ENCODE measurements at places on chromosomes 12 and 14.

DNA sequence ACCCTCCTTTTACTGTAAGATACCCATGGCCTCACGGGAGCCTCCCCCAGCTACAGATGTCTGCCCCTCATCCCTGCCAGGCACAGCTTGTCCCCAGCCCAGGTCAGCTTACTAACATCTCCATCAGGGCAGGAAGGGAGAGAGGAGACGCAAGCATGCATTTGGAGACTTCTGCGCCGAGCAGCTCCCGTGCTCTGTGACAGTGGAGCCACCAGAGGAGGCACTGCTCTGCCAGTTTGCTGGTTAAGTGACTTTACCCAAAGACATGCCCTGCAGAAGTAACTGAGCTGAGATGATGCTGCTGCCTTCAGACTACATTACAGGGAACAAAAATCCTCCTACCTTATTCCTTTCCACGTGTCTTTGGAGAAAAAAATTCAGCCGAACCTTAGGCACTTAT, 133.4 kb downstream of the ESRRB start:
- no peak for DNase-seq

DNA sequence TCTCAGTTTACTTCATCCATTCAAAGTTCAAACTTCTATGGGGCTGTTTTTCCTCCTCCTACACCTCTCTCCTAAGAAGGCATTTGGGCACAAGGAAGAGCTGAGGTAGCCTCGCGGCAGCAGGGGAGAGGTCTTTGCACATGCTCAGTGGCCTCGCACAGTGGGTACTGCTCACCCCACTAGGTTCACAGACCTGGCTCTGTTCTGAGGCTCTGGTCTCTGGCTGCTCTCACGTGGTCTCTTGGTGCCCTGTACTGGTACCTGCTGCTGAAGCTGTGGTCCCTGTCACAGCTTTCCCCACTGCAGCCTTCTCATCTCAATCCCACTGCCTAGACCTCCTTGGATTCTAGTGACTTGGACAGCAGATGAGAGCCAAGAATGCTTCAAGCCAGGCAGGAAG, 134.7 kb upstream of the CRY1 start:
- no peak for DNase-seq

- DNase-seq = no peak
Measured at GRCh38 chr14:91770185-91770584, 38.3 kb upstream of the CATSPERB start.

DNA sequence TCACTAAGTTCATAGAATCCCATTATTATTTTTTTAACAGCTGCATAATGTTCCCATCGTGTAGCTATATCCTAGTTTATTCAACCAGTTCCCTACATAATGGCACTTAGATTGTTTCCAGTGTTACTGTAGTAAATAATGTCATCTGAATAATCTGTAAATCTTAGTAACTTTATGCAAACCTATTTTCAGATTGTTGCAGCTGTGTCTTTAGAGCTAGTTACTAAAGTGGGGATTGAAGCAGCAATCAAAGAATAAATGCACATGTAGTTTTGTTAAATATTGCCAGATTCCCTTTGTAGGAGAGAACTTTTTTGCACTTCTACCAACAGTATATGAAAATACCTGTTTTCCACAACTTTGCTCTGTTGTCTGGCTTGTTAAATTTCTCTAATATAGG, 13.1 kb downstream of the ARID2 start:
- no peak for DNase-seq

- no peak for DNase-seq
Measured at GRCh38 chr12:131371401-131372170, 339.3 kb upstream of the SFSWAP start.

DNA sequence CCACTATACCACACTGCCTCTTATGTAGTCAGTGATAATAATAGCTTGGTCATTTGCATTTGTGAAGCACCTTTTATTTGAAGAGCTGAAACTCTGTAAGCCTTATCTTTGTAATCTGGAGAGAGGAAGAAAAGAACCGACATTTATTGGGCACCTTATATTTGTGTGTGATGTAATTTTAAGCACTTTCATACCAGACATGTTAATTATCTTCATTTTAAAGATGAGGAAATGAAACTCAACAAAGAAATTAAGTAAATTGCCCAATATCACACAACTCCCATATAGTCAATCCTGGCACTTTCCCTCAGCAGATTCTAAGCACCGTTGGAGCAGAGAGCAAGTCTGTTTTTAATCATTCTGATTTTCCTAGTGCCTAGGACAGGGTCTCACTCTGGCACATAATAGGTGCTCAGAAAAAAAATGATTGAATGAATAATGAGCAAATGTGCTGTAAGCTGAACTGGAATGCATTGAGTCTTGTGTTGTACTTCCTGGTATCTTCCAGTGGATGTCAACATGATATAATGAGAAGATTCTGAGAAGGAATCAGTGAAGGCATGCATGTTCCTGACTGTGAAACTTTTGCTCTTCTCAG, 418.9 kb downstream of the ZFP36L1 start:
- no peak for DNase-seq

- no peak for DNase-seq
Measured at GRCh38 chr14:94093418-94093817, 12.3 kb downstream of the IFI27L1 start.

- DNase-seq = peak; percentile 57
Measured at GRCh38 chr12:105279460-105280056, 43.6 kb upstream of the APPL2 start.

DNA sequence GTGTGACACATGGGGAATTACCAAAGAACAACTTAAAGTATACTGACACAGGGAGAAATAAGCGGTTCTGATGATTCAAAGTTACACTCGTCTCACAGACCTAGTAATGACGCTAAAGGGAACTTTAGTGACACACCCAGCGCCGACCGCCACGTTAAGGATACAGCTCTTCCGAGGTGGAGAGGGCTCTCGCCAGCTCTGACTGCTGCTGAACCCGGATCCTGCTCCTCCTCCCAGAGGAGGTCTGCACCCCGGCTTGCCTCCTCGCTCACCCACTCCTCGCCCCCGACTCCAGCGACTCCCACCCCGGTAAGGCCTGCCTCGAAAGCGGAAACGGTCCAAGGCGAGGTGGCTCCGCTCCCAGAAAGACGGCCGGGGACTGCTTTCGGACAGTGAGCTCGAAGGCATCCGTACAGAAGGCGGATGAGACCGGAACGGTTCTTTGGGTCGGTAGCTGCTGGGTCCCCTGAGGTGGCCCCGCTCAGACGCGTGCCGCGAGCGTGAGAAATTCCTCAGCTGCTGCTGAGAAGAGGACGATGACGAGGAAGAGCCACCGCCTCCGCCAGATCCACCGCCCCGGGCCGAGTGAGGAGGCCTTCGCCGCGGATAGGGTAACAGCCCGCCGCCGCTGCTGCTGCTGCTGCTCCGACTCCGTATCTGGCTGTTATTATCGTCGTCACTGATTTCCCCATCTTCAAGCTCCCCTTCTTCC, 643 bp downstream of the ZFC3H1 start:
- DNase-seq = peak; percentile 79

DNA sequence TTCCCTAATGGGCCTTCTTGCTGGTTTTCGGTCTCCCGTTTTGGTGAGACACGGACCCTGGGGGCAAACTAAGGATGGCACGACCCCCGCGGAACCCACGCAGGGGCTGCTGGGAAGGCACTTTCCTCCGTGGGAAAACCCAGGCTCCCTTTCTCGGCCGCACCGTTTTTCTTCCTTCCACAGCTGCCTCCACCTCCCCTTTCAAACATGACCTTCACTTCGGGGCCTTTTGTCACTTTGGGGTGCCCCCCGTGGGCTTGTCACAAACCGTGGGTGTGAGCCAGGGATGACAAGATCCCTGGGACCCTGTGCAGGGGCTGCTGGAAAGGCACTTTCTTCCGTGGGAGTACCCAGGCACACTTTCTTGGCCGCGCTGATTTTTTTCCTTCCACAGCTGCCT, 268.7 kb downstream of the ALG10 start:
- DNase-seq = no peak

GRCh38 chr14:106318700-106319099, 792.3 kb downstream of the TMEM121 start:
- DNase-seq = peak; percentile 81

DNA sequence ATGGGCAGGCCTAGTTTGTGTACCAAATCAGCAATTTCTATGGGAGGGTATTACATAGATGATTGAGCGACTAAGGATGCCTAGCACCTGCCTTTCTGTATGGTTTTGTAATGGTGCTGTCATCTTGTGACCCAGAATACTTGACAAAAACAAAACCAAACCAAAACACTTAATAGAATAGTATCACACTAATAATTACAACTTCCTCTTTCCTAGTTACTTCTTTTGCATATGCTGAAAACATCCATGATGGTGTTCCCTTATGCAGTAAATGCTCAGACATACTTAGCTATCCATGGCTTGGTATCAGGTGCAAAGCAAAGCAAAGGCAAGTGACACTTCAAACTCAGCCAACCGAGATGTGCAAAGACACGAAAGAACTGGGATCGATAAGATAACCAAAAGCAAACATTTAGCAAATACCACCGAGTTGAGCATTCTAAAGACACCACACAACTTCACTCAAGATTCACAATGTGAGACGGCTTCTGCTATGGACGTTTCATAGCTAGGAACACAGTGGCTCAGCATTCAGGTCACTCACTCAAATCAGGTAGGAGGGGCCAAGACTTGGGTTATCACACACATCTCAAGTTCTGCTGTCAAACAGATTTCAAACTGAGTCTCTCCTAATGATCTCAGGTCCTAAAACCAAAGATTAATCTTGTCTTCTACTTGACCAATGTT, 24.3 kb downstream of the PPP1CC start:
- DNase-seq = no peak

DNA sequence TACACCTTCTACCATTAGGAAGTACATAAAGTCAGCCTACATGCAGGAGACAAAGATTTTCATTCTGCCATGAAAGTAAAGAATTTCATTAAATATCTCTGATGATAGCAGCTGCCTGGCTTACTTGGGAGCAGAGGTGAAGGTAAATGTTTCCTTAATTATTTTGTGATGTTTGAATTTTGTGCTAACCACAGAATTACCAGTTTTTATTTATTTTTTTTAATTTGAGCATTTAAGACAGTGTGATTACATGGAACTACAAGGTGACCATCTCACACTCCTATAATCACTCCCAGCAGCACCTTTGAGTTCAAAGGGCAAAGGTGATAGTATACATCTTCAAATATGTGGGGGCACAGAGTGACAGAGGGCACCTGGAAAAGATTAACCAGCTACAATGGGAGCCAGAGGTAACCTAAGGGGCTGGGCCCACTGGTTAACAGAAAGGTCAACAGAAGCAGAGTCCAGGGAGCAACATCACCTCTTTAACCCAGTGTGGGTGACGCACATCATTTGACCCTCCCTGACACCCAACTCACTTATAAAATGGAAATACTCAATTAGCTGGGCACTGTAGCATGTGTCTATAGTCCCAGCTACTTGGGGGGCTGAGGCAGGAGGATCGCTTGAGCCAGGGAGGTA, 65.0 kb downstream of the GCH1 start:
- no peak for DNase-seq

- DNase-seq = no peak
Measured at GRCh38 chr12:47206450-47207339, 126.9 kb upstream of the AMIGO2 start.

GRCh38 chr14:51539571-51540037, 112.1 kb upstream of the FRMD6 start:
- no peak for DNase-seq

DNA sequence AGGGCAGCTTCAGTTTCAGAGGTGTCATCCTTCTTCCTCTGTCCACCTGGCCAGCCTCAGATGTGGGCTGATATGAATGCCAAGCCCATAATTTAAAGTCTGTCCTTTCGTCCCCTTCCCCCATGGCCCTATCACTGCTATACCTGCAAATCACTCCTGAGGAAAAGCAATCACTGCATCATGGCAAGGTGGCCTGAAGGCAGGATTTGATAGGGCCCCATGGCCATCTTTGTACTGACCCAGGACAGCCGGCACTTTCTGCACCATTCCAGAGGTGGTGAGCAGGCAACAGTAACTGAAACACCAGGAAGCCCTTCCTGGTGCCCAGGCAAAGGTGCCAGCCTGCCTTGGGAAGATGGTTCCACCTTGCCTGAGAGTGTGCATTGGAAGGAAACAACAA, 60.8 kb downstream of the ANO2 start:
- DNase-seq = no peak

- DNase-seq = no peak
Measured at GRCh38 chr14:60315196-60315990, 66.4 kb downstream of the PPM1A start.

- no peak for DNase-seq
Measured at GRCh38 chr14:75783184-75783583, 122.1 kb downstream of the TTLL5 start.

GRCh38 chr14:52802597-52802996, 11.2 kb upstream of the GNPNAT1 start:
- DNase-seq = no peak

GRCh38 chr12:12126551-12126950, 55.8 kb downstream of the BCL2L14 start:
- no peak for DNase-seq

DNA sequence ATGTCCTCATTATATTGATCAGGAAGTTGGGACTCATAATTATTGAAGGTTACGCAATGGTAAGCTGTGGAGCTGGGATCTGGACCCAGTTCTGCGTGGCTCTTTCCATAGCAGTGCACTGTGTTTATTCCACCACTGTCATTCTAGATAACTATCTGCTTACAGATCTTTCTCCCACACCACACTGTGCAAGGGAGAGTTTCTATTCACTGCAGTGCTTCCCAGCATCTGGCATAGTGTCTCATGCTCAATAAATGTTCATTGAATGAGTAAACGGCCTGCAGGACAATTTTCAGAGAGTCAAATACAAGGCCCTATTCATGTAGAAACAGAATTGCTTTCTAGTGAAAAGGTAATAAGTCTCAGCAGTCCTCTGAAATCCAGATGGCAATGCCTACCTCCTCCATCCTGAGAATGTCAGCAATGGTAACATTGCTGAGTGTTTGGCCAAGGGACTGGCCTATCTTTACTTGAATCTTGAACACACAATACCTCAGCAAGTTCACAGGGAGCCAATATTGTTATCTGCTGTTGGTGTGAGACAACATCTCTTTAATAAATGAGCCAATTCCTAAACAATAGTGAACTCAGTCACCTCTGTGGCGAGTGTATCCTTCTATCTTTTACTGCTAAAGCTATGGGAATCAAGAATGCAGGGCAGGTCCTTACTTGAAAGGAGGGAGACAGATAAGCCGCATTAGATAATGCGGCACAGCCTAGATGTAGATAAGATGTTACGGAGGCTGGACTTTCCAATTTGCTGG, 332.4 kb upstream of the PRICKLE1 start:
- no peak for DNase-seq

GRCh38 chr14:79016828-79017505, 846.8 kb downstream of the NRXN3 start:
- DNase-seq = no peak

GRCh38 chr14:105851716-105852377, 325.5 kb downstream of the TMEM121 start:
- no peak for DNase-seq

DNA sequence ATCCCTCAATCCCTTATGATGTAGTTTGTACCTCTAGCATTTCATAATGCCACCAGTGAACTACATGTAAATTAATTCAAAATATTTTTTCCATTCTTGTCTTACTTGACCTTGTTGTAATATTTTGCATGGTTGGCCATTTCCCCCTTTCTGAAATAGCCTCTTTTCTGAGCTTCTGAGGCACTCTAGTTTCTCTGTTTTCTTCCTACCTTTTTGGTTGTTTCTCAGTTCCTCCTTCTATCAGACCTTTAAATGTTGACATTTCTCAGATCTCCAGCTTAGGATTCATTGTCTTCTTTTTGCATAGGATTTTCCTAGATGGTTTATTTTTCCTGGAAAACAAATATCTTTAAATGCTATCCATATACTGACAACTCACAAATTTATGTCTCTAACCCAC, 9.8 kb upstream of the RMST start:
- no peak for DNase-seq

All from stimulated activated CD8-positive, alpha-beta memory T cell treated with anti-CD3 and anti-CD28 coated beads, Interleukin-4, amount 100 ng/mL, for 48 hours (primary cell).